Fibroblast of skin of back (primary cell): ENCODE measurements at places on chromosomes 12 and 14.

GRCh38 chr12:53659571-53659981, 16.3 kb downstream of the ATP5MC2 start:
- DNase-seq = no peak

- no peak for DNase-seq
Measured at GRCh38 chr12:46798648-46799047, 27.1 kb downstream of the SLC38A4 start.

GRCh38 chr12:121925358-121925695, 6.9 kb downstream of the CFAP251 start:
- DNase-seq = peak; percentile 82

GRCh38 chr12:56574210-56574609, 52.6 kb downstream of the RBMS2 start:
- DNase-seq = no peak

GRCh38 chr14:89304972-89305703, 111.9 kb downstream of the FOXN3 start:
- DNase-seq = peak; percentile 60

- no peak for DNase-seq
Measured at GRCh38 chr12:66716522-66716921, 37.6 kb upstream of the GRIP1 start.

- DNase-seq = no peak
Measured at GRCh38 chr14:90503582-90503981, 106.8 kb downstream of the CALM1 start.

- DNase-seq = no peak
Measured at GRCh38 chr14:98682033-98682432, 590.0 kb downstream of the BCL11B start.

DNA sequence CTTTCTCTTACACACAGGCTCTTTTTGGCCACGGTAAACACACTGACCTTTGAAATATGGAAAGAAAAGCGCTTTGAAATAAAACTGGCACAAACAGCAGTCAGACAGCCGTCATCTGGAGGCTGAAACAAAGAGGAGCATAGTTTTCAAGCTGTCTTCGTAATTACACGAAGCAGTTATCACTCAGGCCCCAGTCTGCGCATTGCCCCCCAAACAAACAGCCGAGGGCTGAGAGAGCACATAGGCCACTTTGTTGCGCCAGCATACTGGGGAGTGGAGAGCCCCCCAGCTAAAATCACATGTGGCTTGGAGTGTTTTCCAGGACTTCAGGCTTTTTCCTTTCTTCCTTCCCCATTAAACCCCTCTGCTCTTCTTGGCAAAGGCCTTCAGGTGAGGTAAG, 142.9 kb upstream of the BTG1 start:
- no peak for DNase-seq

DNA sequence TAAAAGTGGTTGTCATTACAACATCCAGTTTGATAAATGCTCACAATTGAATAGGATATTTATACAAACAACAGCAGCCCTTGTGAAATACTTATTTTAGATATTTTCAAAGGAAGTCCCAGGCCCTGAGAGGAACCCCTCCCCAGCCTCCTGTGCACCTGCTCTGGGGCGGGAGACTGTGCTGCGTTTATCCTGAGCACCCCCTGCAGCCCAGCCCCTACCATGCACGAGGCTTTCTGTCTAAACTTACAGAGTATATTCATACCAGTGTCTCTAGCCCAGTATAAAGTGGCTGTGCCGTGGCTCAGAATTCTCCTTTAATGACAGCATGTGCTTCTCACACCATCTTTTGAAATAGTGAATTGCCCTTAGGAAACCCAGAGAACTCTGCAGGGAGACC, 1084.3 kb downstream of the TMEM121 start:
- DNase-seq = no peak

- DNase-seq = peak; percentile 17
Measured at GRCh38 chr12:14367040-14367661, 1.7 kb downstream of the ATF7IP start.

GRCh38 chr12:101591781-101592180, 3.0 kb upstream of the MYBPC1 start:
- no peak for DNase-seq

DNA sequence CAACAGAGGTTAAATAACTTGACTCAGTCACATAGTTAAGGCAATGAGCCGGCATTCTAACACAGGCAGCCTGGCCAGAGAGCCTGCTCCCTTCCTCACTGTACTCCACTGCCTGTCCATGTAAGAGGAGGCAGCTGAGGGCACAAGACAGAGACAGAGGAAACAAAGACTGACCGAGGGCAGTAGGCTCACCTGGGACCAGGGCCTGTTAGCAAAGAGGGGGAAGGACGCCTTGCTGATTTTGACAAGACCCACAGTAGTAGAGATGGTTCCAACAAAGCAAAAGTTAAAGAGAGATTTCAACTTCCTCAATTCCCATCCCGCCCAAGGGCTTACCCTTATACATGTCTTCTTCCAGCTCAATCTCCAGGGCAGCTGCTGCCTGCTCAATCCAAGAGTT, 26.5 kb downstream of the OTUB2 start:
- DNase-seq = no peak

- DNase-seq = no peak
Measured at GRCh38 chr12:10408842-10409241, 715 bp downstream of the KLRC4 start.

DNA sequence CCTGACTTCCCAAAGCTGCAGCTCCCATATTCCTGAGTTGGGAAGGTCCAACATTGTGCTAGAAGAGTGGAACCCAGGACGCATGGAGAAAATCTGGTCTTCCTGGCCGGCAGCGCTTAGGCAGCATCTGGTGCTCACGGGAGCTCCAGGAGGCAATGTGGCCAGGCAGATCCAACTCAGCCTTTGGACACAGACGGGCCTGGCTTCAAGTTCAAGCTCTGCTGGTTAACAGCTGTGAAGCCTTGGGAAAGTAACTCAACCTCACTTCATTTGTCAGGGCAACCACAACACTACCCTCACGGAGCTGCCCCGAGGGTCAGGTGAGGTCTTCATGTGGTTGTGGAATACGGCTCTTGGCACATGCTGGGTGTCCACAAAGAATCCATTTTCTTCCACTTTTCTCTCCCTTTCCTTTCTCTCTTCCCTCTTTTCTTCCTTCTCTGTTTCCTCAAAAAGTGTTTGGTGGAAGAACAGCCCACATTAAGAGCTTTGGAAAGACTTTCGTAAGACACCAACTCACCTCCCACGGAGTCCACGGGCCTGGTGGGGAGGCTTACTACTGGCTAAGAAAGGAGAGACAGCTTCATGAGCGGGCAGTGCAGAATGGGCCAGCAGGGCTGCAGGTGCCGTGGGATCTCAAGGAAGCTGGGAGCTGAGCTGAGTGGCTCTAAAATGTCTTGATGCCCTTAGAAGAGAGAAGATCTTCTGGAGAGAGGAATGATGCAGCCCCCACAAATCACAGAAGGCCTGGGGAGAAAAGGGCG, 2.4 kb upstream of the FAM181A start:
- DNase-seq = no peak

- DNase-seq = no peak
Measured at GRCh38 chr14:100732766-100733100, 6.0 kb downstream of the DLK1 start.

GRCh38 chr14:104504172-104504735, 75.3 kb upstream of the C14orf180 start:
- no peak for DNase-seq

DNA sequence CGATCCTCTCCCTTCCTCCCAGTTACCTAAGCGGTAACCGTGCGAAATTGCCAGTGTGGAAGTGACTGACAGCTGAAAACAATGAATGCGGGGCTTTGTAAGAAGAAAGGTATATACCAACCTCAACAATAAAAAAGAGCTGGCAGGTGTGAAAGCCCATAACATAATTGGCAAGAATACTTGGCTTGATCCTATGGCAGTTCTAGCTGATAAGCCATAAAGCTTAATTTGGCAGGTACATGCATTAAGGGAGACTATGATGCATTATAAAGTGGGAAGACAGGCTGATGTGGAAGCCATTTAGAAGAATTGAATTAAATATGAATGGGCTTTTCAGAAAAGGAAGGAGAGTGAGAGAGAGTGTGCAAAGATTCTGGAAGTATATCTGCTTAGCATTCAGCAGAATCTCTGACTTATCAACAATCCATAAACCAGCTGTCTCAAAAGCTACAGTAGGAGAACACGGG, 71.3 kb downstream of the CRACR2A start:
- DNase-seq = no peak

DNA sequence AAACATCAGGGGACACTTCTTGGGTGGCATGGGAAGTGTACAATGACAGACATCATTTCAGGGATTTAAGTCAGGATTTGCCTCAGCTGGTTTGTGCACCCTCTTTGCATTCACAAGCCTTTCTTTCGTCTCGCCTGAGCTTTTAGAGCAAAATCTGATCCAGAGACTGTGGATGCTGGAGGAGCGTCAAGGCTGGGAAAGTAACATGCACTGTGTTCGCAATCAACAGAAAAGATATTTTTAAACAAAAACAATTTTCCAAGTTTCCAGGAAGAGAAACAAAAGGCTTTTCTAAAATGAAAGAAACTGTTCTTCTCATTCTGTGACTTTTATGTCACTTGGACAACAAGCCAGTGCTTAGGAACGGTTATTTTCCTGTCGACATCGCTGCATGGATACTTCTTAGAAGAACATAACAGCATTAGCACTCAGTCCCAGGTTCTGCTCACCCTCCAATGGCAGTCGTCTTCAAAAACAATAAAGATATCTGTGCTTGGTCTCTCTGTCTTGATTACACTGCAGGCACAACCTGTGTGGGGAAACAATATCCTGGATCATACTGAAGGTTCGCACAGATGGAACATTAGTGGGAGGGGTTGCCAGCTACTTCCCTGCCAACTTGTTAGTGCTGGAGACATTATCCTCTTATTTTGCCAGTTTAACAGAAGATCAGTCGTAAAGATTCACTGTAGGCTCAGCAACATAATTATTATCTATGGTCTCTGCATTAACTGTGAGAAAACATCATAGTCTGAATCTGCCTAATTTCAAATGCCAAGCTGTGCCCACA, 403.3 kb upstream of the ATP2B1 start:
- no peak for DNase-seq

DNA sequence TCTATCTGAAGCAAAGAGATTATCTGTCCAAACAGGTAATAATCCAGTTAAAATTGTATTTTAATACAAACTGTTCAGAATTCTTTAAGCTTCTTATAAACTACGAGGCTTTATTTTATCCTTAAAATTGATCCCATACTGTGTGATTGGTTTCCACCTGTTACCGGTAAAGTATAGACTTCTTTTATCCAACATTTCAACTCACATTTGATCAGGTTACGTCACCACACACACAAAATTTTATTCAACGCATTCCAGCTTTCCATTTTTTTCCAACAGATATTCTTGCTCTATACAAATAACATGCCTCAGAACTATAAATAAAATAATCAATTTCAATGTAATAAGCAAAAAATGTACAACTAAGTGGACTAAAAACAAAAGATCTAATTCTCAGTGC, 4.5 kb downstream of the NOVA1 start:
- no peak for DNase-seq

DNA sequence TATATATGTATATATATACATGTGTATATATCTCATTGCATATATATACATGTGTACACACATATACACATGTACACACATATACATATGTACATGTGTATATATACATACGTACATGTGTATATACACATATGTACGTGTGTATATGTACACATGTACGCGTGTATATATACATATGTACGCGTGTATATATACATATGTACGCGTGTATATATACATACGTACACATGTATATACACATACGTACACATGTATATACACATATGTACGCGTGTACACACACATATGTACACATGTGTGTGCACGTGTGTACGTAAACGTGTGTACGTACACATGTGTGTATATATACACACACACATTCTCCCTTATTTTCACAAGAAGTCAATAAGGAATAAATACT, 141.6 kb upstream of the TMCC3 start:
- no peak for DNase-seq

GRCh38 chr14:106802413-106803364, 1276.3 kb downstream of the TMEM121 start:
- no peak for DNase-seq

DNA sequence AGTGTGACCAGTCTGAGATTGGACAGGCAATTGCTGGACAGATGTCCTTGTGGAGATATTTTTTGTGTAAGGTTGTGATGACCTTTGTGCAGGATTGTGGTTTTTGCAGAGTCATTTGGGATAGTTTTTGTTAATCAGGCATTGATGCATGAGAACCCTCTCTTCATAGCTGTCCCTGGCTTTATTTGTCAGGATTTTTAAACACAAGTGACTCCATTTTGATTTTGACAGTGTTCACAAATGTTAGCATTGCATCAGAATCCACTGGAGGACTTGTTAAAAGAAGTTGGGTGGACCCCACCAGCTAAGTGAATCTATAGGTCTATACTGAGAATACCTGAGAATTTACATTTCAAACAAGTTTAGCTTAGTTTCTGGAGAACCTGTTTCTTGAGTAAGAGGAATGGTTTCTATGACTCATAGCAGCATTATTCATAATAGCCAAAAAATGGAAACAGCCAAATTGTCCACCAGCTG, 11.8 kb downstream of the FNTB start:
- DNase-seq = no peak

DNA sequence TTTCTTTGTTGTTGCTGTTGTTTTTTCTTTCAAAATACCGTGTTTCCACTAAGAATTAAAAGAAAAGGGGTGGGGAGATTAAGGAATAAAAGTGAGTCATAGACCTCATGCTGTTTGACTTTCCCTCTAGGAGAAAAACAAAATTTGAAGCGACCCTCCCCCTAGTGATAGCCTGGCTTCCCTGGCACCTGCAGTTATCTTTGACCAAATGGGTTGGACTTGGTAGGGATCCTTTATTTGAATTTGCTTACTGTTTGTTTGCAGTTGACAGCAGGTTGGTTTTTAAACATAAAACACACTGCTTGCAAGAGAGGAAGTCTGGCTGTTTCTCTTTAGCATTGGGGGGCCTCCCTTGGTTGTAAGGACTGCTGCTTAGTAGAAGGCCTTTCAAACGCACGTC, 14.0 kb downstream of the OTX2 start:
- DNase-seq = no peak

GRCh38 chr14:20435582-20436362, at the start of gene KLHL33:
KLHL33 (minus strand) TSS chr14:20436166; CDS start chr14:20435811, 355 bp downstream.
- no peak for DNase-seq

- peak; percentile 93 for DNase-seq
Measured at GRCh38 chr12:107415071-107415470, 270.5 kb upstream of the PWP1 start.

DNA sequence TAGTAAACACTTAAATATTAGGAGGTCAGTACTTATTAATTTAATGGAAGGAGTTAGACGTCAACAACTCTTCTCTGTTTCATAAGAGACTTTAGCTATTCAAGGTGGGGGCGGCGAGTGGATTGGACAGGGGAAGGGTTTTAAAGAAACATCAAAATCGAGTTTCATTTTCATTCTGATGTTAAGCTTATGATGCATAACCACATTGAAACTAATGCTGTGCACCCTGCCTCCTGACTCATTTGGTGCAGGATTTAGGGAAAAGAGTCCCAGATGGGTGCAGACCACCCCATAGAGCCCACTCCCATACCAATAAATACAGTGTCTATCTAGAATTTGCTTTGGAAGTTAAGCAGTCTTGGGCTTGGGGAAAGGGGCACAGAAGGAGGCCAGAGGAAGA, 7.4 kb downstream of the ZBTB39 start:
- DNase-seq = no peak
